Stimulated activated CD8-positive, alpha-beta memory T cell treated with anti-CD3 and anti-CD28 coated beads, Interleukin-7, amount 100 ng/mL, for 24 hours (primary cell): ENCODE measurements at places on chromosomes 11 and 22.

- DNase-seq = no peak
Measured at GRCh38 chr11:130469181-130469580, 20.7 kb downstream of the ADAMTS15 start.

- no peak for DNase-seq
Measured at GRCh38 chr22:33570110-33570509, 350.2 kb downstream of the LARGE1 start.

DNA sequence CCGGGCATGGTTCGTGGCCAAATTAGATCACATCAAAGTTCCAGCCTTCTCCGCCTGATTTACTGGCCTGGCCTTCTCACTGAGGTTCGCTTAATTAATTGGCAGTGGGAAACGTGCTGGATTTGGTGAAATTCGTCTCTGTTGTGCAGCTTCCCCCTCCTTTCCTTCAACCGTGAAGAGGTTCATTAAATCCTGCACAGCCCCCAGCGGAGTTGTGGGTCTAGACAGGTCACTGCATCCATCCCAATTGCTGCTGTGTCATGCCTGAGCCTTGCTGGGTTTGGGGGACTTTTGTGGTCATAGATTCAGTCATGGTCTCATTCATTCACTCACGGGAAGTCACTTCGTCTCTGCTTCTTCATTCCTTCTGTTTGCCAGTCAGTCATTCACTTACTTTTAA lies 90.0 kb downstream of the INSC start:
- DNase-seq = no peak

DNA sequence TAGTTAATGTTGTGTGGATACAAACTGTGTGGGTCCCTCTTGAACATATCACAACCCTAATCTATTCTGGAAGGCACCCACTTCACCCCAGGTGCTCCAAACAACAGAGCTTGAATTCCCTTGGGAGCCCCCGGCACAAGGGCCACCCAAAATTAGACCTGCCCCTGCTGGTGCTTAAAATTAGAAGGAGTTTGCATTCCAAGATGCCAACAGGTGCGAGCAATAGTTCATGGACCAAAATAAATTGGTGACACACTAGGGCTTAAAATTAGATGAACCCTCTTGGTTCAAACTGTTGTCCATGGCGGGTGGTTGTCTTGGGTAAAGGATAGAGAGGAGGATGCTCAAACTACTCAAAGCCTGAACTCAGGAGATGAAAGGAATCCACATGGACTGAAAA lies 291.5 kb downstream of the MN1 start:
- no peak for DNase-seq

DNA sequence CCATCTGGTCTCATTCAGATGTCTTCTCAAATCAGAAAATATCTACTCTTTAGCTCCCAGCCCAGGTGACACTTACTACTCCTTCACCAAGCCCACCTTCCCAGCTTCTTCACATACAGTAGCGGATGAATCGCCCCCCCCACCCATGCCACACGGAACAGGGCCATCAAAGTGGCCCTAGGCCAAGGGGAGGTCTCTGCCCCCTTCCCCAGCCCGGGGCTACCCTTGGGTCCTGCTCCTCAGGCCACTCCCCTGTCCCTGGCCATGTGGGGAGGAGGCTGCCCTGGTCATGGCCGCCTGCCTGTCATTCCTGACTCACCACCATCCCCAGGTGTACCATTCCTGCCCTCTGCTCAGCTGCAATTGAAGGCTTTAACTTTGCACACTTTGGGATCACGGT lies 142.8 kb downstream of the NECTIN1 start:
- no peak for DNase-seq

DNA sequence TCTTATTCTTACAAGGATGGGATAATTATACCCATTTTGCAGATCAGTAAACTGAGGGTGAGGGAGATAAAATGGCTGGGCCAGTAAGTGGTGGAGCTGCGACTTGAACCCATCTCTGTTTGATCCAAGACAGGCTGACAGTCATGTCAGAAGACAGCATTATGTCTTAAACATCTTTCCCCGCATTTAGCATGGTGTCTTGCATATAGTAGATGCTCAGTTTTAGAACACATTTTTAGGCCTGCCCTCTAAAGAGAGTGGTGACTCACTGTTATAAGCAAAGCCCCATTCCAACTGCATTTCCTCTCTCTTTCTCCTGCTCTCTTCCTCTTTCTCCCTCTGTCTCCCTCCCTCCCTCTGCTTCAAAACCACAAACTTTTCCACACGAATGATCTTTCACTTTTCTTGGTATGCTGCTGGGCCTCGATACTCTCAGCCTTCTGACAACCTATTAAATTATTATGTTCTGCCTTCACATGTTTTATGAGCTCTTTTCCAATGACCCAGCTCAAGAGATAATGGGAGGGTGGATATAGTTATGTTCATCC lies 25.2 kb downstream of the CWC15 start:
- DNase-seq = no peak

DNA sequence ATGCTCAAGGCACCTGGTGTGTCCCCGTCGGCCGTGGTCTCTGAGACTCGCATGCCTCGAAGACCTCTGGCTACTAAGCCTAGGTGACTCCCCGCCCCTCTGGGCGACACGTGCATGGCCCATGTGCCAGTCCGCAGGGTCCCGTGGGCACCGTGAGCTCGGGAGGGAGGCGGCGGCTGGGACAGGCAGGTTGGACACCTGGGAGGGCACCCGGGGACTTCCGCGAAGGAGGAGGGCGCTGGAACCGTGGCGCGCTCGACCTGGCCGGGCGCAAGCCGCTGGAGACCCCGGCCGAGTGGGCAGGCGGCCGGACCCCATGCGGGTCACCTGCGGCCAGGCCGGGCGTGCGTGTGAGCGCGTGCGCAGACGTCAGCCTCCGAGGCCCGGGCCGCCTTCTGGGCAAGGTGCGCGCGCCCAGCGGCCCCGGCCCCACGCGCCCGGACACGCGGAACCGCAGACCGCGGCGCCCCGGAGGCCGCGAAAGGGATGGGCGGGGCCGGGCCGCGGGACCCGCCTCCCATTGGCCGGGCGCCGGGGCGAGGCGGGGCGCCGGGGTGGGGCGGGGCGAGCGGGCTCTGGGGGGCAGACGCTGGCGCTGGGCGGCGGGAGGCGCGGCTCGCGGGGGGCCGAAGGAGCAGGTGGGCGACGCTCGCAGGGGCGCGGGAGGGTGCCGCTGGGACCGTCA lies 579 bp upstream of the RASD2 start:
- peak; percentile 30 for DNase-seq

DNA sequence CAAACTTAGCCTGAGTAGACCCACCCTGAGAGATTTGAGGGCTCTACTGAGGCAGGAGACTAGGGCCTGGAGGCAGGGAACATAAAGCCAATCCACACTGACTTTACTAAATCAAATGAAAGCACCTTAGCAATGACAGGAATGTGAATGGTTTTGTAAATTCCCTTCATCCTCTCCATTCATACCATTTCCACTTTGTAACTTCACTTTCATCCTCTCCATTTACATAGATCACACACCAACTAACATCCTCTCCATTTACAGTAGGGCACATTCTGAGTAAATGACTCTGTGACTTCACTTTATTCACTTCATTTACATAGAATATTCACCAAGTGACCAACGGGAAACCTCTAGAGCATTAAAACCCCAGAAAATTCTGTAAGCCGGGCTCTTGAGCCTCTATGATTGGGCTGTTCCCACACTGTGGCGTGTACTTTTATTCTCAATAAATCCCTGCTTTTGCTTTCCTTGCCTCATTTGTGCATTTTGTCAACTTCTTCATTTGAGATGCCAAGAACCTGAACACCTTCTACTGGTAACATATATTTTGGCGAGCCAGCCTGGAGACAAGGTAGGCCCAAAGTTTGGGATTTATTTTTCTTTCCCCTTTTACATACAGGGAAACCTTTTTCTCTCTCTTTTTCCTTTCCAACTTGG lies 82.9 kb downstream of the PIWIL4 start:
- DNase-seq = no peak

- no peak for DNase-seq
Measured at GRCh38 chr22:28171115-28171514, 252.1 kb upstream of the PITPNB start.

DNA sequence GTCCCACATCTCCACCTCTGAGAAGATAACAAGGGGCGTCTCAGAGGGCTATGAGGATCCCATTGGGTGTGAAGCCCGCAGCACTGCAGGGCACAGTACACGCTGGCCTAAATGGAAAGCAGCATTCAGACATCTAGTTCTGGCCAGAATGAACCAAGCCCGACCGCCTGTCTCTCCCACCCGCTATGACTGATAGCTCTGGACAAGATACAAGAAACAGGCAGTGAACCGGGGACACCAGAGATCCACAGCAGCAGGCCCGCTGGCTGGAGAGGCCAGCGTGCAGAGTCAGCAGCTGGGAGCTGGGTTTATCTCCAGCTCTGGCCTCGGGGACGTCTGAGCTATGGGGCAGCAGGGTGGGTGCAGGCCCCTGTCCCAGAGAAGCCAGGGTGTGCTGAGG lies 9.6 kb downstream of the CERK start:
- no peak for DNase-seq

GRCh38 chr11:61476371-61476770 lies 32.2 kb upstream of the LRRC10B start:
- no peak for DNase-seq

- DNase-seq = no peak
Measured at GRCh38 chr11:91790346-91791170, 434.1 kb upstream of the FAT3 start.

- DNase-seq = no peak
Measured at GRCh38 chr11:19458231-19458630, 217.5 kb upstream of the E2F8 start.

- DNase-seq = no peak
Measured at GRCh38 chr11:108392353-108392752, 75.0 kb downstream of the C11orf65 start.

- no peak for DNase-seq
Measured at GRCh38 chr11:88292171-88292843, 45.2 kb downstream of the CTSC start.

GRCh38 chr11:118614511-118614910 lies 7.1 kb downstream of the PHLDB1 start:
- no peak for DNase-seq

DNA sequence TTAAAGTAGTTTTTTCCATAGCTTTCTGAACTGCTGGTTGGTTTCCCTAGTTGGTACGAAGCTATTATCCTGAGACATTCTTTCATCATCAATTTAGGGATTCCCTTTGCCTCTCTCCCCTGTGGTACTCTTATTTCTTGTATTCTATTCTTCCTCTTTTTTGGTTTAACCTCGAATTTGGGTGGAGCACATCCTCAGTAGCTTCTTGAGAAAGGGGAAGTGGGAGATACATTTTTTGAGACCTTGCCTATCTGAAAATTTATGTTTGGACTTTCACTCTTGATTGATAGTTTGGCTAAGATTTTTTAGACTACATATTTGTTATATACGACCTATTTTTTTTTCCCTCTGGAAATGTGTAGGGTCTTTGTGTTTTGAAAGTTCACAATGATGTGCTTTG lies 121.7 kb upstream of the ZBED5 start:
- no peak for DNase-seq

GRCh38 chr11:1515082-1516060 lies 28.8 kb upstream of the MOB2 start:
- DNase-seq = peak; percentile 62

DNA sequence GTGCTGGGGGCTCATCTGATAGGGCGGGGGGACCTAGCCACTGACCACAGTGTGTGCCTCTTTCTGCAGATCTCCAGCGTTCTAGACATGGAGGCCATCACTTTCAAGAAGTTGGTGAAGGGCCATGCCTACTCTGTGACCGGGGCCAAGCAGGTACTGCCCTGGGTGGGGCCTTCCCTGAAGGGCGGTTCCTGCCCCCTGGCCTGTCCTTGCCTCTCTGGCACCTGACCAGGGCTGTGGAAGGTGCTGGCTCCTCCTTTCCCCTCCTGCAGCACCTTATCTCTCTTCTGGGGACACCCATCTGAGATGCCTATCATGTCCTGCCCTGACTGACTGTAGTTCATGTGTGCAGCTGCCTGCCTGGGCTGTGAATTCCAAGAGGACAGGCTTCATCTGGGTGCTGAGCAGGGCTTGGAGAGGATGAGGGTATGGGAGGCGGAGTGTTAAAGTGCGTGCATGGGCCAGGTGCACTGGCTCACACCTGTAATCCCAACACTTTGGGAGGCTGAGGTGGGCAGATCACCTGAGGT lies 5.5 kb downstream of the CAPN1 start:
- no peak for DNase-seq

DNA sequence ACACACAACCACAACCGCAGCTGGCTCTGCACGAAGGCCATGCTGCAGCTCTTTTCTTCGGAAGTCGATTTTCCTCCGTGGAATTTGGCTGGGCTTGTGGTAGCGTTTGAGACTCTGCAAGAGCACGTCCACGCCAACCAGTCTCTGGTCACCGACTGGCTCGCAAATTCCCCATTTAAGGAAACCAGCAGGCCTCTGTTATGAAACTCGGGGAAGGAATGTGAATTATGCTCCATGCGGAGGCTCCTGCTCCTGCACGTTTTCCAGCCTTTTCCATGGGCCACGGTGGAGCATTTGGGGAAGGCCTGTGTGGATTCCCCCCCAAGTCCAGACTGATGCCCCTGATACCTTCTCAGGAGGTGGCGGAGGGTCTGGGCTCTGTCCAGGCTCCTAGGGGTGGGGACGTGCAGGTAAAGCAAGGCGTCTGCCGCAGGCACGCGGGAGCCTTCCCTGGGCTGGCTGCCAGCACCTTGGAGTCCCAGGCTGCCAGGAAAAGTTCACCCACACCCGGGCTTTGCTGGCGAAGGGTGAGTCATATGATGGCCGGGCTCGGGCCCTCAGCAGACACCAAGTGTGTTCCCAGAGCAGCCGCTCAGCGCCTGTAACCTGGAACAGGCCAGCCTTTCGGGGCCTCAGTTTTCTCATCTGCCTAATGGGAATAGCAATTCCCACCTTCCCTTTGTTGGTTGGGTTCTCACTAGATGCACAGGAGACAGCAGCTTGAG lies 41.9 kb downstream of the LRP5 start:
- DNase-seq = no peak

DNA sequence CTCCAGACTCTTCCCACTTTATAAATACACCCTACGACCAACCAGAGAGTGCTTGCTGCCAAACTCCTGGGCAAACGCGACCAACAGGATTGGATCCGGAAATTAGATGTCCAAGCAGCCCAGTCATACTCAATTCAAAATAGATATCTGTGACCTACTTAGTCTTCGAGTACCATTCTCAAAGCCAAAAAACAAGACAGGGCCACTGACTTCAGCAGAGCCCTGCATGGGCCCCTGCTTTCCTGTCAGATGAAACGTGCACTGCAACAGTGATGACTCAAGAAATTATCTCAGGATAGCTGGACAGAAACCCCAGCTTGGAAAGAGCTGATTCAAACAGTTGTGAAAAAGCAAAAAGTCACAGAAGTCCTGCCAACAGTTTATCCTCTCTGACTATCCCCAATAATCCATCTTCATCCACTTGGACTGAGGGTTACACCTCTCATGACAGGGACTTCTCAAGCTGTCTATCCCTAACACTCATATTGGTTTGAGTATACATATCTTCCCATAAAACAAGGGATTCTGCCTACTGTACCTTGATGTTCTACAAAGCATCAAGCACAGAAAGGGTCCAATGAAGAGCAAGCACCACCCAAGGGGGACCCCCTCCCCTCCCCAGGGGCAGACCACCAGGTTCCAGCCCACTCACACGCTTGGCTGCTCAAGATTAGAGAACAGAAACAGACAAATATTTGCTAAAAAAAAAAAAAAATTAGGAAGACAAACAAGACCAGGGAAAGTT lies 17.4 kb downstream of the SMCO4 start:
- DNase-seq = no peak
